Midbrain (tissue), 1 donor: ENCODE measurements at places on chromosomes 12 and 14.

- no peak for DNase-seq
These were observed 107.2 kb upstream of the DDHD1 start for GRCh38 chr14:53260286-53260685.

GRCh38 chr14:65015391-65015790 is 28.7 kb downstream of the FNTB start:
- peak; percentile 67 for DNase-seq

GRCh38 chr12:25197608-25198007 is 2.6 kb downstream of the ETFRF1 start:
- DNase-seq: no peak

DNA sequence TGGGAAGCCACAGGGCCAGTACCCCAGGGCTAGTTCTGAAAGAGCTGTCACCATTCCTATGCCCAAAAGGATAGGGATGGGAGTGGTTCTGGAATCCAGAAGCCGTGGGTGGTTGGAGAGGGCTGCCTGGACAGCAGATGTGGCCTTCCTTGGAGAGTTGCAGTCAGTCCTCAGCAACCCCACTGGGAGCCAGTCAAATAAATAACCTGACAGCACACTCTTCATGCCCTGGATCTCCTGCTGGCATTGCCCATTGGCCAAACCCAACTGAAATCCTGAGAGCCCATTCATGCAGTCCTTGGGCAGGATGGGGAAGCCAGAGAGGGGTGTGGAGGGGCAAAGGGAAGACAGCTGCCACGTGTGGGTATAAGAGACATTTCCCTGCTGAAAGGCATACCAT is 128.2 kb downstream of the PTPN11 start:
- DNase-seq: no peak

DNA sequence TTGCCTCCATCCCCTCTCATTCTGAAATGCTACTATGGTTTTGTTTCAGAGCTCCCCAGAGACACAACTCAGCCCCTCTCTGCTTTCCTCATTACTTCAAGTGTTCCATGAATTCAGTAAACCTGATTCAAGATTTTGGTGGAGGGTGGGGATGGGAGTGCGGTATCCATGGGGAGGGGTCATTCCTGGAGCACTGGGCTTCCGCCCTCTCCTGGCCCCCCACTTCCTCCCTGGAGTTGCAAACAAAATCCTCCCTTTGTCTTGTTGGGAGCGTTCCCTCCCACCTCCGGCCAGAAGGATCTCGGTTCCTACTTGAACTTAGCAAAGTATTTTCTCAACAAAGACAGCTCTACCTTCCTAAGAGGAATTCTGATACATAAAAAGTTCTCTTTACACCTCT is 71.8 kb upstream of the LTA4H start:
- DNase-seq: no peak

DNA sequence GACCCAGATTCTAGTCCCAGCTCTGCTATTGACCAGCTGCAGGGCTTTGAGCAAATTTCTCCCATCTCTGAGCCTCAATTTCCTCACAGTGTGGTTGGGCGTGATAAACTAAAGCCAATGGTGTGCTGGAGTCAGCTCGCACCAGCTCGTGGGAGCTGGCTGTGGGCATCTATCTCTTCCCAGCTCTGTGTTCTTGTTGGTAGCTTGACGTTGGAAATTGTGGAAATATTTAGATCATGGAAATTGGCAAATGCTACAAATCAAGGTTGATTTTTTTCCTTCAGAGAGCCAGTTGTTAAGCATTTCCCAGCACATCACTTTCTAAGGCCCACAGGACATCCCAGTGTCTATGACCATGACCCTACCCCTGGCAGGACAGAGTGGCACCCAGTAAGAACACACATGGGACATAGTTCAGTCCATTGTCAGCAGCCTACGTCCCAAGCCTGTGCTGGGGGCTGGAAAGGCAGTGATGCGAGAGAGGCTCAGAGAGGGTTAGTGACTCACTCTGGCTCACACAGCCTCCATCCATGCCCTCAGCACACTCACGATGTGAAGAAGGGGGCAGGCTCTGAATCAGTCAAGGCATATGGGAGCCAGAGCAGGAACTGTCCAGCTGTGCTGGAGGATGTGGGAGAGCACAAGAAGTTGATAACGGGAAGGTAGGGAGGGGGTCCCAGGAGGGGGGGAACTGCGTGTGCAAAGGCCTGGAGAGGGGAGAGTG is 77.6 kb downstream of the LGMN start:
- no peak for DNase-seq

DNA sequence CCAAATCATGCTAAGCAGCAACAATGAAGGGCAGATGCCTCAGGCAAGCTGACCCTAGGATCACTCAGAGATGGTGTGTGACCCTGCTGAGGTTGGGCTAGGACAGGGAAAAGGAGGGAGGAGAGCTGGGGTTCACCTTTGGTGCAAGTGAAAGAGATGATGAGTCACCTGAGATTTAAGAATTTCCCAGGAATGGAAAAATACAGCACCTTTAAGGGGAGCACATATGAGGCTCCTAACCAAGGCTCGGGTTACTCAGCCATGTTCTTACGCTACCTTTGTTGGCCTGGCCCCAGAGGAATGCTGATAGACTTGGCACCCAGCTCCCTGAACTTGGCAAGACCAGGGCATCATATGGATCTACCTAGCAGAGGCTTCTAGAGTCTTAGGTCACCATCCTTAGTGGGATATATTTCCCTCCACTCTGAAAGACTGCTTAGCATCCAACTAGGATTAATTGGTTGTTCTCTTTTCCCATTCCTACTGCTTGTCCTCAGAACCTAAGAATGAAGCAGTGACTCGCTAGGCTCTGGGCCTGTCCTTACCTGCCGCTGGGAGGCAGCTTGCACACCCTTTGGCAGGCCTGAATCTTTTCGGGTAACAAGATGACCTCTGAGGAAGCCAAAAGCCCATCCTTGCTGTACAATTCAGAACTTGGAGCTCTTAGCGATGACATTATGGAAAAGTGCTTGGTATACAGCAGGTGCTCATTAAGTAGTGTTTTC is 4.0 kb upstream of the NAA25 start:
- no peak for DNase-seq

GRCh38 chr14:95657454-95657853 is 28.8 kb upstream of the TCL1B start:
- DNase-seq: no peak
